Lower lobe of right lung (tissue), 2 donors: ENCODE measurements at places on chromosomes 6 and 20.
A peak's percentile ranks its signal among the peaks of the same experiment; 100 is the strongest.

DNA sequence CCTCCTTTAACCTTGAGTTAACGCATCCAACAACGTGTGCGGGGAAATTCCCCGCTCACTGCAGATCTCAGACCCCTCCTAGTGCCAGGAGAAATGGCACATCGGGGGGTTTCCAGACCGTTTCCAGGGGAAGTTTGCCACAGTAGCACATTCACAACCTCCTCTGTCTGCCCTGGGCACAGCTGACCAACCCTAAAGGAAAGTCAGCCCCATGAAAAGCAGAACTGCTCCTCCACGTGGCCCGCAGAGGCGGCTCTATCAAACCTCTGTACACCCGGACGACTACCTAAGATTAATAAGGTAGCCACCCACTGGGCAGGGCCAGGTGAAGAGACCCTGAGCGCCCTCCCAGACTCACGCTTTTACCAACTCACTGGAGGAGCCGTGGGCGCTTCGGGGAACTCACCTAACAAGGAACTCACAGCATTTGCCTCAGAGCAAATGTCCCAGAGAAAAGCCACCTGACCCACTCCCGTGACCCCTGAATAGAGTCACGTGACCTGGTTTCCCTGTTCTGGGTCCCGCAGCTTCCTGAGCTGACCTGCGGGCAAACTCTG is 93.1 kb downstream of the PRND start:
- DNase-seq, result peak; percentile 76

GRCh38 chr6:34247481-34248197 is 1.2 kb downstream of the SMIM29 start:
- peak; percentile 44 for DNase-seq

- no peak for DNase-seq
Observed at GRCh38 chr20:9149796-9150195, 80.9 kb downstream of the PLCB4 start.

- DNase-seq, result no peak
Observed at GRCh38 chr20:36855241-36855657, 20.7 kb upstream of the TLDC2 start.

DNA sequence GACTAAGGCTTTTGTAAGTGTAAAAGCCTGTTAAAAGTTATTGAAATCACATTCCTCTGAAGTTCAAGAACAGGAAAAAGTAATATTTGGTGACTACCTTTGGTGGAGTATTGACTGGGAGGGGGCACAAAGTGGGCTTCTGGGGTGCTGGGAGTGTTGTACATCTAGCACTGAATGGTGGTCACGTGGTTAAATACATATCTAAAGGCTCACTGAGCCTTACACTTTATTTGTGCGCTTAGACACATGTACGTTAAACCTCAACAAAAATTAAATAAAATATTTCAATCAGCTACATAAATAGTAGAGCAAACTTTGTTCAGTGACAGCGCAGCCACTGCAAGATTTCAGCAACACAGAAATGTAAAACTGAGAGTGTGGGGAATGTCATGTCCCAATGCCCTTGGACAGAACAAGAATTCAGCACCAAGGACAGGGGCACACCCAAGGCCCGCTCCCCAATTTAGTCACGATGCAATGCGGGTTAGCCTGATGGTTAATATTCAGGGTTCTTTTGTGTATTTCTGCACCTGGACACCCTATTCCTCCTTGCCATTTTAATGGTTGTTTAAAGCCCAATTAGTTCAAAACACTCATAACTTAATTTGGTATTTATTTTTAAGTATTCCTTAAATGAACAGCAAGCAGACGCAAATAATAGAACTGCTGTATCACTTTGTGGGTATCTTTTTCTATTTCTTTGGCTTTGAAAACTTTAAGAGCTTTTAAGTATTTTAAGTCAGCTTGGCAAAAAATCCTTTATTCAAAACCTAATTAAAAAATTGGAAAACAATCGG is 37.4 kb downstream of the ANGPT4 start:
- no peak for DNase-seq

DNA sequence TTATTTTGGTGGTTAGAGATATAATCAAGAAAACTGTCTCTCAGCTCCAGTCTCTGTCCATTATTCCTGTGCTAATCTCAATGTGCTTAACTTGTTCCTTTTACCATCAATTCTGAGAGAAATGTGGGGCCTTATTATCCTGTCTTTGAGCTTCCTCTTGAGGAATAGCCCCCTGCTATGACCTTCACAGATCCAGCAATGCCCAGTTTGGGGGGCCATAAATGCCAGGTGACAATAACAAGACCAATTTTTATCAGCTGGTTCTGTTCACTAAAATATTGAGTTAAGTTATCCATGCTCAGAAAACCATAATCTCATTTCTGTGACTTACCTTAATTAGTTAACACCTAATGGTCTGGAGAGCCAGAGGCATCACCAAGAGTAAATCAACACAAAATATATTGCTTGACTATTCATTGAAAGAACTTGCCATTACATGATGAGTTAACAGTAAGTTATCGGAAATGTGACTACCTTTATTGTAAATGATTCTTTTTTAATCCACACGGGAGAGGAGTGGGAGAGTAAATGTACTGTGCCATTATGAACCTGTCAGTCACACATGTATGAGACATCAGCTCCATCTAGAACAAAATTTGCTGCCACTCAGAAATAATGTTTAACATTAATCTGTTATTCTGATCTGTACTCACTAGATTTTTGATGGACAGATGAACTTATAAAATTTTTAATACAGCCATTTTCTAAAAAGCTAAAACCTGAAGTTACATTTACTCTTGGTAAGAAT is 149.7 kb downstream of the ID4 start:
- DNase-seq, result no peak

DNA sequence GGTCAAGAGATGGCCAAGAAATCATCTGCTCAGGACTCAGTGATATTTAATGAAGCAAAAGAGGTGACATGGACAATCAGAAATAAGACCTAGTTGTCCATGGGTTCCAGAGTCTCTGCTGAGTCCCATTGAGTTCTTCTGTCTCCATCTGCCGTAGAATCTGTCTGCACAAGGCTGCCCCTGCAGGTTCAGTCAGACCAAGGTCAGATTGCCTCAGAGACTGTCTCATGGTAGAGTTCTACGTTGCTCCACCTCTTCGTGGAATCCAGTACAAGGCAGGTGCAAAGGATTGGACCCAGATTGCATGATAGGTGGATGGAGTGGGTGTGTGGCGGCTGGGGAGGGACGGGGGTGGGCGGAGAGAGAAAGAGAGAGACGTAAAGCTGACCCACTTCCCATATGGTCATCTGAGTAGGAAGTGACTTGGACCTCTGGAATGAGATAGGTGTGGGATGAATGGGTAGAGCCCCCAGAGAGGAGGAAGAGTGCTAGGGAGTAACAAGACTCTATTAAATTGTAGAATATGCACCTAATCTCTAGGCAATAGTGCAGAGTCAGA is 75.3 kb downstream of the SOBP start:
- DNase-seq, result no peak

- DNase-seq, result no peak
Observed at GRCh38 chr6:28488916-28489365, 26.7 kb downstream of the GPX6 start.

GRCh38 chr6:18211338-18211737 is 53.0 kb downstream of the DEK start:
- DNase-seq, result no peak

DNA sequence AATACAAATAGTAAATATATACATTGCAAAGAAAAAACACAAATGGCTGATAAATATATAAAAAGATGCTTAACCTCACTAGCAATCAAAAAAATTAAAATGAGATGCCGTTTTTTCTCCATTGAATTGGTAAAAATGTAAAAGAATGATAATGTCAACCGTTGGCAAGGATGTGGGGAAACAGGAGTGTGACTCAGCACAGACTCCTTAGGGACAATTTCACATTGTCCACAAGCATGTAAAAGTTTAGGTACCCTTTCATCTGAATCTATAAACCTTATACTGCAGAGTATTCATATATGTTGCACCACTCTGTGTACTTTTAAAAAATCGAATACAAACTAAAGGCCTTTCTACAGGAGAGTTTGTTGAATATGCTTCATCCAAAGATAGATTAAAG is 143.1 kb upstream of the RREB1 start:
- no peak for DNase-seq

GRCh38 chr6:167100241-167100674 is 22.6 kb upstream of the CCR6 start:
- DNase-seq, result no peak

DNA sequence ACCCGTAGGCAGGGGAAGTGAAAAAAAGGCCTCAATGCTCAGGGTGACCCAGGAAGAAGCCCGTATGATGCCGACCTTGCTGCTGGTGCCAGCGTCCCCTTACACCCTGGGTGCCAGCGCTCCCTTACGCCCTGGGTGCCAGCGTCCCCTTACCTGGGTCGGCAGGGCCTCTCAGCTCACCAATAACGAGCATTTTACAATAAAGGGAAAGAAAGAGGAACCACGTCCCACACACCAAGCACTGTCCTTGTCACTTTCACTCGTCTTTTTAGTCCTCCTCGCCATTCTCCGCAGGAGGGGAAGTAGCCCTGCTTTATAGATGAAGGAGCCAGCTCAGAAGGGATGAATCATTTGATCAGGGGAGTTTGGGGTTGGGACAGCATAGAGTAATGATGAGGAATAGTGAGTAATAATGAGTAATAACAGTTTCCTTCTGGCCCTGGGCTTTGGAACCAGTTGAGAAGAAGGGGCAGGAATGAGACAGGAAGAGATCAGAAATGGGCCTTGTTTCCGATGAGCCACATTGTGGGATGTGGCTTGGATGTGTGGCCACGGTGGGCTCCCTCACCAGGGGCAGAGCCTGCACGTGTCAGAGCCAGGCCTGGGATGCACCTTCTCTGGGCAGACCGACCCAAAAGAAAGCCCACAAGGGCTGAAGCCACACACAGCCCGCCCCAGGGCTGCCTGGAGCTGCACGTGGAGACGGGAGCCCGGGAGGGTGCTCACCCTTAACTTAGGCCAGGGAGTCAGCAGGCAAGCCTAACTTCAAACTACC is 75.7 kb downstream of the SYNJ2 start:
- no peak for DNase-seq

DNA sequence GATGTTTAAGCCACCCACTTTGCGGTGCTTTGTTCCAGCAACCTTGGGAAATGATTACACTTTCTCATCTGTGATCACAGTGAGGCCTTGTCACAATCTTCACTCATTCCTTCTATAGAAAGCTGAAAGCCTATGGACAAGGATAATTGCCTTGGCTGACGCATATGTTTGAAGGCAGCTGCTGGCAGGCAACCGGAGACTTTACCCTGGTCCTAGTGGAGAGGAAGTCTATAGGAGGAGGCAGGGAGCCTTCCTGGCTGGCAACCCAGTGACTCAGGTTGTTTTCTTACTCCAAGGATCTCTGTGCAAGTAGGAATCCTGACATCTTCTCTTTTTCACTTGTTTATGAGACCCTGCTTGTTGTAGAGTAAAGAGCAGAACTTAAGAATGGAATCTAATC is 34.1 kb upstream of the ESR1 start:
- no peak for DNase-seq

- no peak for DNase-seq
Observed at GRCh38 chr6:109515781-109516409, 32.9 kb upstream of the ZBTB24 start.

GRCh38 chr6:143934331-143934730 is 70.1 kb downstream of the ZC2HC1B start:
- no peak for DNase-seq

GRCh38 chr20:21640556-21640955 is 64.9 kb upstream of the PAX1 start:
- no peak for DNase-seq

DNA sequence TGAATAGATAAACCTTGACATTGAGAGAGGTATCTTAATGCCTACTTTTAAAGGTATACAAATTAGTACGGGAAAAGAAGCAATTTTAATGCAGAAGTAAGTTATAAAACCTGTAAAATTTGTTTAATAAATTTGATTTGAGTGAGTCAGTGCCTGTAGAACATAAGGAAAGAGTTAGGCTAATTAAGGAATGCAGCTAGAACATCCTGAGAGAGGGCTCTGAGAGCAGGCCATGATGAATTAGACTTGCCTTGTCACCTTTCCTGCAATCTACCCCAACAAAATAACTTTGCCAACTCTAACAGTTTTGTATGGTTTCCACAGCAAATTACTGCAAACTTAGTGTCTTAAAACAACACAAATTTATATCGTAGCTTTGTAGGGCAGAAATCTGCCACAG is 700.8 kb downstream of the RFPL4B start:
- DNase-seq, result no peak

DNA sequence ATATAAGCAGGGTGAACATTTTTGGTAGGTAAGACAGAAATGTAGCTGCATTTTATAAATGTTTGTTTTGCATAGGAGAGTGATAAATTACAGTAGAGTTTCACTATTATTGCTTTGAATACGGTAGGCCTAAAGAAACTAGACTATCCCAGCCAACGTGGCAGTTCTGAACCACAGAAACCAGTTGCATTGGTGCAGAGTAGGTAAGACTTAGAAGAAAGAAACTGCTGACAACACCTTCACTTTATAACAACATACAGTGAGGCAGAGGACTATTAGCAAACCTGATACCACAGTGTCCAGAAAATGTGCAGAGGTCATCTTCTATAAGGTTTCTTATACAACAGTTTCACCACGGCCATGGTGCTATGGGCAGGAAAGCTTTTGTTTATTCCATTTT is 566.1 kb downstream of the KIF16B start:
- DNase-seq, result no peak

DNA sequence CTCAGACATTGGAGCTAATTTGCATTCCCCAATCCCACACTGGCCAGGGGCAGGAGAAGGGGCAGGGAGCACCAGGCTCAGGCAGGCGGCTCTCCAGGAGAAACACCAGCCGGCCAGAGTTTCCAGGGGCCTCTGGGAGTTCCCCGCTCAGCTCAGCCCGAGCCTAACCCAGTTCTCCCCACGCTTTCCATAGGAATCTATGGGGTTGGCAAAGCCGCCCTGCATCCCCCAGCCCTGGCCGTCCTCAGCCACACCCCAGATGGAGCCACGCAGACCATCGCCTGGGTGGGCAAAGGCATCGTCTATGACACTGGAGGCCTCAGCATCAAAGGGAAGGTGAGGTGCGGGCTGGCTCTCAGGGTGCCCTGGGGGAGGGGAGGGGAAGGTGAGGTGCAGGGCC is 8.2 kb downstream of the NPEPL1 start:
- no peak for DNase-seq
